AG20443 (cell line): ENCODE measurements at places on chromosomes 5 and 9.

DNA sequence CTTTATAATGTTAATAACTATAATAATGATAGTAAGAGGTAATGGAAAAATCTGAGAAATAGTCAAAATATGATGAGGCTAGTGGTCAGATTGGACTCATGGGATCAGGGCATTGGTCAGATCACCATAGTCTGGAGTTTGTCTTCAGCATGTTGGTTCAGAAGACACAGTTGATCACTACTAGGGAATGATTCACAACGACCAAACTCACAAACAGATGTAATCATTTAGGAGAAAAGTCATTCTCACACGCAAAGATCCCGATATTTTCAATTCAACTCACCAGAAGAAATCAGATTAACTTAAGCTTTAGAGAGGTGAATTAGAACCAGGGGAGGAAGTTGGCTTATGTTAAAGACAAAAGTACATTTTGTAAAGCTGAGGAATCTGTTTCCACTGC is 131.8 kb downstream of the LURAP1L start:
- DNase-seq, result peak; percentile 70

GRCh38 chr5:54611290-54611951 is 93.9 kb downstream of the SNX18 start:
- peak; percentile 52 for DNase-seq

- no peak for DNase-seq
These were observed 727 bp downstream of the RHOBTB3 start for GRCh38 chr5:95731571-95732554.

DNA sequence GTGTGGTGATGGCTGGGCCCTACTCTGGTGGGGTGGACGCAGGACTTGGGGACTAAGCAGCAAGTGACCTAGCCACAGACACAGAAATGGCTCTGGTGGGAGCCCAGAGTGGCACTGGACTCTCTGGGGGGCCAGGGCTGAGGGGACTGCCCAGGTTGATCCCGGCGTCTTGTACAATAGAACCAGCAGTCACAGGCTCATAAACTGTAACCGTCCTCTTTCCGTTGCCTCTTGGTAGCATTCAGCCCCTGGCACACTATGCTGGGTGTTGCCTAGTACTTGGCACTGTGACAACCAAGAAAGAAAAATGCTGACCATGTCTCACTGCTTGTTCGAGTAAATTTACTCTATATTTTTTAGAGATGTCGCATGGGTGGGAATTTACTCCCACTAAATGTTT is 80.5 kb downstream of the DAB2IP start:
- no peak for DNase-seq

DNA sequence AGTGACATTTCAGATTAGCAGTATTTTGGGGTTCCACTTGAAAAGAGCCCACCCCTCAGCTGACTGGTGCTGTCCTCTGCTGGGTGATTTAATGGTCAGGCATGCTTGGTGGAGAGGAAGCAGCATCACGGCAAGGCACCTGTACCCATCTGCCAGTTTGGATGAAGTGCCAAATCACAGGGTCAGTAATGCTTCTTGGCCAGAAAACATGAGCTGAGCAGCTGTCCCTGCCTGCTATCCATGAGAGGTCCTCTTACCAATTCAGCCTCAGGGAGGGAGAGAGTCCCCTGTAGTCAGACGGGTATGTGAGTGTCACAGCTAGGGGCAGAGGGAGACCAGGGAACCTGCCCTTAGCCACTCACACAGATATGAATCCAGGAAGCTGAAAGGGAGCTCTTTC is 137.9 kb downstream of the SEC61B start:
- DNase-seq, result no peak

DNA sequence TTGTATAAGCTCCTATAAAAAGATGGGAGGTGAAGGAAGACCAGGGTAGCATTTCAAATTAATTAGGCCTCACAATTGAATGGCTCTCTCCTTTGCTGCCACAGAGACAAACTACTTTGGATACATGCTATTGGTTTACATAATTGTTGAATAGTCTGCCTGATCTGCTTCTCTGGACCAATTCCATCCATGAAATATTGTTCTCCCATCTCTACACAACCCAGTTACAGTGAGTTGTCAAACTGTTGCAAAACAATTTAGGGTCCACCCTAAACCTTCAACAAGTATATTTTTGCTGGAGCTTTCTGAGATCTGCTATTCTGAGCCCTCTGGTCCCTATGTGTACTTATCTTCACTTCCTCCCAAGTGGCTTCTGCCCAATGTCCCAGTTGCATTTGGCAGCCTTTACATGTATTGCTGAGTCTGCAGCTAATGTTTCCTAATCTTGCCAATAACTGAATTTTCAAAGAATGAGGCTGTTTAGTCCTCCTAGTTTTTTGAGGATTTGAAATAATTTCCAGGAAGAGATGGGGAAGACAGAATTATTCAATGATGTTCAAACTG is 38.9 kb downstream of the AGTPBP1 start:
- DNase-seq, result no peak

- no peak for DNase-seq
These were observed 19.1 kb downstream of the LPCAT1 start for GRCh38 chr5:1504617-1505016.

GRCh38 chr5:38809388-38810359 is 36.1 kb upstream of the OSMR start:
- peak; percentile 88 for DNase-seq

GRCh38 chr9:34654323-34655051 is 2.5 kb downstream of the IL11RA start:
- DNase-seq, result peak; percentile 77

DNA sequence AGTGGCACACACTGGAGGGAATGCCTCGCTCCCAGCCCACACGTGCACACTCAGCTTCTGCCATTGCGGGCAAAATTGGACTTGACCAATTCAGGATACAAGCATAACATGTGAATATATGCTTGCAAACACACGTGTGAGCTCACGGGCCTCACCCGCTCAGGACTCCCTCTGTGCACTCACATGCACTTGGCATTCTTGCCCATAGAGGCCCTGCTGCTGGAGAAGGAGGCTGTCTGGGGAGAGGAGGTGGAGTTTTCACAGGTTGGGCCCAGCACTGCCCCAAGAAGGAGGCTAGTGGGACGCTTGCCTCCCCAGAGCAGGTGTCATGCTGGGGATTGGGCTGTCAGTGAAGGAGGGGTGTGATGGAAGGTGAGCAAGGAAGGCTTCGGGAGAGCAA is 1.7 kb downstream of the MYMK start:
- DNase-seq, result no peak

DNA sequence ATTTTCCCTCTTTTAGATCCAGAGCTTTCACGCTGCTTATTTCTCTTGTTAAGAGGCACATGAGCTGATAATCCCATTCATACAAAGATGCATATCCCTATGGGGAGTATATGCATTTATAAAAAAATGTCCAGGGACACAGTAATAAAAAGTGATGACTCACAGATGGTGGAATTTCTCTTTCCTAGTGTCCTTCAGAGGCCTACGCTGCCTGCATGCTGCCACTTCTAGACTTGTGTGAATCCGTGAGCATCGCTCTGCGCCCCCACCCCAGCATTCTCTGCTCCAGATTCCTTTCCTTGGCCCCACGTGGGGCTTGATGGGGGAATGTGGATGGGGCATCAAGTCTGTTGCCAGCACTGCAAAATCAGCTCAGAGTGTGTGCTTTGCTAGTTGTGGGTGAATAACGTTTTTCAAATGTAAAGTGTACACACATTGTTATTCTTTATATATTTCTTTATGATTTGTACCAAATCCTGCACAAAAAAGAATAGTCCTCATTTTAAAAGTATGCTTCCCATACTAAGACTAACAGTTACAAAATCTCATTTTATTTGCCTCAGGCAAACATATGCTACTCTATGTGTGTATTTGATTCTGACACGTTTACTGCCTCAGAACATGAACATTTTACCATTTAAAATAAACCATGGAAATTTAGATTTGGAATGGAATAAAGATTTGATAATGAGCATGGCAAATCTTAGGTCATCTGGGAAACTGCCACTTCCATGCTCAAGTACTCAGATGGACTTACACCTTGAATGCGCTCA is 22.4 kb upstream of the RASGRF2 start:
- no peak for DNase-seq

GRCh38 chr5:116436674-116437350 is 137.8 kb downstream of the SEMA6A start:
- DNase-seq, result no peak

DNA sequence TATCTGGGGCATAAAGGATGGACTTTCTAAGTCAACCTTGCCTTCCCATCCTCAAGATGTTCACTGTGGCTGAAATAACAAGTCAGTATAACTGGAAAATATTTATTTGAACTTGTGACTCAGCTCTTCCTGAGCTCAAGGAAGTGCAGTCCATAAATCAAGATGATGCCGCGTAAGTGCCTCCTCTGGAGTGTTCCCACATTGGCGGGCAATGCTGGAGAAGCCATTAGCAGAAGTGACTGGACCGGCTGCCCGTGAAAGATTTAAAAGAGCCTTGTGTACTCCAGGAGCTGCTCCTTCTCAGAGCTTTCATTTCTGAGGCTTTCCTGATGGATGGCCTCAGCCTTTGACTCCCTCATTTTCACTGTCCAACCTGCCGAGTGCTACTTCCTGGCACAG is 17.4 kb downstream of the TMOD1 start:
- peak; percentile 80 for DNase-seq

DNA sequence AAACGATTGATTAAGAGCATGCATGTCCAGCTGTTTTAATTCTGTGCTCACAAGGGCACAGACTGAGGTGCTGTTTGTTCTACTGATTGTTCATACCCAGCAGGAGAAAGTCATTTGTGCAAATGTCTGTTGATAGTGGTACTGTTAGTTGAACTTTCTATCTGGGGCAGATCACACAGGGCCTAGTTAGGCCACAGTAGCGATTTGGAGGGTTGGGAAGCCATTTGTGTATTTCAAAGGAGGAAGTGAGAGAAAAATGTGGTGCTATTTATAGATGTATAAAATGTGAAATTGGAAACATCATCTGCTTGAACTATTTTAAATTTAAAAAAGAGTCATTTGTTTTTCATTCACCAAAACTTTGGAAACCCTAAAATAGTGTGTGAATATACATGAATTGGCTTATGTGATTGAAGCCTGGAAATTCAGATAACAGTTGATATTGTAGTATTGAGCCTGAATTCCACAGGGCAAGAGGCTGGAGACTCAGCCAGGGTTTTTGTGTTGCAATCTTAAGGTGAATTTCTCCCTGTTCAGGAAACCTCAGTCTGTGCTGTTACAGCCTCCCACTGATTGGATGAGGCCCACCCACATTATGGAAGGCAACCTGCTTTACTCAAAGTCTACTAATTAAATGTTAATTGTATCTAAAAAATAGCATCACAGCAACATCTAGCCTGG is 162.0 kb upstream of the CDKN2B start:
- DNase-seq, result no peak

GRCh38 chr5:56565283-56565615 is 250.1 kb upstream of the MAP3K1 start:
- no peak for DNase-seq

- DNase-seq, result peak; percentile 62
These were observed 90.3 kb upstream of the OTULINL start for GRCh38 chr5:14491015-14491915.

- peak; percentile 43 for DNase-seq
These were observed 13.0 kb downstream of the GLRX start for GRCh38 chr5:95809414-95809960.

GRCh38 chr9:134606951-134607731 is 34.5 kb upstream of the COL5A1 start:
- DNase-seq, result no peak

DNA sequence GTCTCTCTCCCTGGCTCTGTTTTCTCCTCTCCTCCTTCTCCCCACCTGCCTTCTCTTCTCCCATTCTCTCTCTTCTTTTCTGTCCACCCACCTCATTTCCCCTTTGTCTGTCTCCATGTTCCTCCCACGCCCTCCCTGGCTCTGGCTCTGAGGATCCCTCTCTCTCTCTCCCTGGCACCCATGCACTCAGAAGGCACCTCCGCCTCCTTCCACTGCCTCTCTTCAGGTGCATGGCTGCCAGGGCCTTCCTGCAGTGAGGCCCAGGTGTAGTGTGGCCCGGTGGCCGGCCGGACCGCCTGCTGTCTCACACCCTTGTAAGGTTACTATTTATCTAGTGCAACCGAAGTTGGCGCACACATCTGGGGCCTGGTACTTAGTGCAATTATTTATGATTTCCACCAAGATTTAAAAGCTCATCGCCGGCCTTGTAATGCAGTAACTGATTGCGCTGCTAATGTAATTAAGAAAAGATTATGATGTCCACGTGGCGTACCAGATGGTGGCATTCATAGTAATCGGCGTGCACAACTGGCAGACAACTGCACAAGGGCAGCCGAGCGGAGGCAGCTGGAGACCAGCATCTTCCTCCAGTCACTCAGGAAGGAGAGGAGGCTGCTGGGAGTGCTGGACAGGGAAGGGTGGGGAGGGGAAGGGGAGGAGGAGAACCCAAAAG is 50.4 kb upstream of the MVB12B start:
- DNase-seq, result no peak

DNA sequence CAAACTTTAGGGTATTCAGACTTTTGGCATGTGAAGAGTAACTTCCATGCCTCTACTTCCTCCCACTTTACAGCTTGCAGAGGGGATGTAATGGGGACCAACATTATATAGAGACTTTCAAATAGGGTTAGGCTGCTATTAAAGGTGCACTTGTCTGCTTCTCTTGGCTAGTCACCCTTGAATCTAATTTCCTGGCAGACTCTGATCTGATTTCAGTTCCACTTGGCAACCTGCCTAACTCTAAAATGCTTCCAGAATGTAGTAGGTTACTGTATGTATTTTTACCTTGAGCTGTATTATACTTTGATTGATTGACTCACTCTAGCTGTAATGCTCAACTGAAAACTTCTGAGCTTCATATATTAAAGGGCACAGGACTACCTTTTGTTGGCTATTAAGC is 693.4 kb downstream of the KCTD16 start:
- DNase-seq, result no peak

- DNase-seq, result no peak
These were observed 463.3 kb upstream of the DMAC1 start for GRCh38 chr9:8262625-8263622.

DNA sequence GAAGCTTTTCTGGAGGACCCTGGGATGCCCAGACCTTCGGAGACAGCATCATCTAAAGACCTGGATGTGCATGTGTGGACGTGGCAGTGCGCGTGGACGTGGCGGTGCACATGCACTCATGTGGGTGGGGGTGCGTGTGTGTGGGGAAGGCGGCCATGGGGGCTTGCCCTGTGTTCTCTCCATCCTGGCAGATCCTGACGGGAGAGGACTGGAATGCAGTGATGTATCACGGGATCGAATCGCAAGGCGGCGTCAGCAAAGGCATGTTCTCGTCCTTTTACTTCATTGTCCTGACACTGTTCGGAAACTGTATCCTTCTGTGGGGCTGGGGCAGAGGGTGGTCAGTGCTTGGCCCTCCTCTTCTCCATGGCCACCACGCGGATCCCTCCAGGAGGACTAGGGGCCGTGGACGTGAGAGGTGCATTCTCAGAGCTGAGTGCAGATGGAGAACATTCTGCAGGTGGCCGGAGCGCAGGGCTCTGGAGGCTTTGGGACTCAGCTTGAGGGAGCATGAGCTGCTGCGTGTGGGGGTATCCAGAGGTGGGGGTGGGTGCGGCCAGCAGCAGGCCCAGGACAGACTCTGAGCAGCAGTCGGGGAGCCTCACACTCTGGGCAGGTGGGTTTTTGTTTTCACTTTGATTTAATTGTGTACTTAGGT is 129.1 kb downstream of the CACNA1B start:
- peak; percentile 3 for DNase-seq
